GM23248 (cell line): ENCODE measurements at places on chromosomes 2 and 18.
A peak's percentile ranks its signal among the peaks of the same experiment; 100 is the strongest.

GRCh38 chr2:8121022-8121825, 560.6 kb upstream of the ID2 start:
- peak; percentile 36 for DNase-seq

DNA sequence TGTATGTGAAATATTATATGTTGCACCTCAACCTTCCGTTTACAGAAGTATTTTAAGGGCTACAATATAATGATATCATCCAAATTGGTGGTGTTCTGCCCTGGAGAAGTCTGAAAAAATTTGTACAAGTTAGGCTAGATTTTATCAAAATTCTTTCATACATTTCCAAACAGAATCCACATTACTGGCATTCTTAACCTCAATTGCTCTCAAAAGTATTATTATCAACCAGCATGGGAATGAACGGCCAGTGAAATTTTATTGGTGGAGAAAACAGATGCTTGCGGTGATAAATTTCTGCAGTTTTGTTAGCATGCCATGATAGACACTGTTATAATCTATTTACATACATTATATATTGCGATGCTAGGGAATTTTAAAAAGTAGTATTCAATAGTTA, 88.3 kb upstream of the TFPI start:
- no peak for DNase-seq

- DNase-seq = no peak
Measured at GRCh38 chr2:206512999-206513398, 69.7 kb downstream of the ADAM23 start.

GRCh38 chr18:23229472-23229871, 94.2 kb downstream of the CABLES1 start:
- DNase-seq = peak; percentile 62

GRCh38 chr2:183292028-183292427, 167.8 kb downstream of the NUP35 start:
- no peak for DNase-seq

GRCh38 chr2:177127821-177128220, 84.8 kb upstream of the HNRNPA3 start:
- DNase-seq = no peak

- DNase-seq = peak; percentile 56
Measured at GRCh38 chr18:12315911-12316310, 7.9 kb downstream of the TUBB6 start.

DNA sequence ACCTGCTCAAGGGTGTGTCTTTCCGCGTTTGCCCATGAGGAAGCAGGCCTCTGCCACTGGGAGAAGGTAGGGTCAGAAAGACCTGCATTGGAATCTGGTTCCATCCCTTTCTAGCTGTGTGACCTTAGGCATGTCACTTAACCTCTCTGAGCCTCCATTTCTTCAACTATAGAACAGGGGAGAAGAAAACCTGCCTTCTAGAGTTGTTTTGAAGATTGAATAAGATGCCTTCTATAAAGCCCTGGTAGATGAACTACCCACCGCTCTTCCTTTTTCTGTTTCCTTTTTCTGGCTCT, 507 bp downstream of the NAT8 start:
- DNase-seq = no peak

GRCh38 chr2:8015848-8016600, 665.8 kb upstream of the ID2 start:
- no peak for DNase-seq

GRCh38 chr2:122180972-122181371, 425.5 kb downstream of the TSN start:
- DNase-seq = peak; percentile 14

- DNase-seq = no peak
Measured at GRCh38 chr2:126482582-126483464, 173.1 kb upstream of the GYPC start.

DNA sequence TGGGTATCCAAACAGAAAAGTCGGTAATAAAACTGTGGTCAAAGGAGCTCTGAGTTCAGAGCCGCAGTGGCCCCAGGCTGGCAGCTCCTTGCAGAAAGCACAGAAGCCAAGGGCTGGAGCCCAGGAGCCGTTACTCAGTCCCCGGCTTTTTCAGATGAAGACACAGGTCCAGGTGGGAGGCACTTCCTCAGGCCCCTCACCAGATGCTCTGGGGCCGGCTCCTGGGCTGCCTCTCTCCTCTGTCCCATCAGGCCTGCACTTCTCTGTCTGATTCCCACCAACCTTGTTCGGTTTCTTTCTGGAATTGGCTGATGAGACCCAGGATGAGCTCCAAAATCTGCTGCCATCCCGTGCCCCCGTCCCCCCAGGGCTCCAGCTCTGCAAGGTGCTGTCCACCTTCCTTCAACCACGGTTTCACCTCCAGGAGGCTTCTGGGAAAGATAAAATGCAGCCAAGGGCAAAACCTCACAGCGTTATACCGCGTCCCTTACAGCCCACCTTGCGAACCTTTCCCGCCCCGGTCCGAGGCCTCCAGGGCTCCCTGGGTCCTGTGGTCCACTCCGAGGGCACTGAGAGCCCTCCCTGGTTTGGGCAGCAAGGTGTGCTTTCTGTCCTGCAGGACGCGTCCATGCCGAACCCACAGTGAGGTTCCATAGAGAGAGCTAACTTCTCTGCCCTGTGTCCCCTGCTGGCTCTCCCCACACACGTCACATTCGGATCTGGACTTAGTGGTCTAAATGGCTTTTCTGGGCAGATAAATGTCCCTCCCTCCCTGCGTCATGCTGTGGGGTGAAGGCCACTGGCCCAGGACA, 102.9 kb downstream of the TPO start:
- no peak for DNase-seq

DNA sequence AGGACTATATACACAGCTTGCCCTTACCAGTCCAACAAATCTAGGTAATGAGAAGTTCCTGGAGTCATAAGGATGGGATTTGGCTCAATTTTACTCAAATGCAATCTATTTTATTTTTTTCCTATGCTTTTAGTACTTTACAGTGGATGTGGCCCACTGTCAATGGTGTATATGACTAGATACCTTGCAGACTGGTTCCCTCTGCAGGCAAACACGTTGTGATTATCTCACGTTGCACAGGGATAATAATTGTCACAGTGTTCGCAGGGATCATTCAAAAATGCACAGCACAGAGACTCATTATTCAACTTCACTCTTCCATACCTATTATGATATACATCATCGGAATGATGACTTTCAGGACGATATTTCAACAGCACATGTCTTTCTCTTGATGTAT, 359.7 kb downstream of the MBD2 start:
- DNase-seq = peak; percentile 28

DNA sequence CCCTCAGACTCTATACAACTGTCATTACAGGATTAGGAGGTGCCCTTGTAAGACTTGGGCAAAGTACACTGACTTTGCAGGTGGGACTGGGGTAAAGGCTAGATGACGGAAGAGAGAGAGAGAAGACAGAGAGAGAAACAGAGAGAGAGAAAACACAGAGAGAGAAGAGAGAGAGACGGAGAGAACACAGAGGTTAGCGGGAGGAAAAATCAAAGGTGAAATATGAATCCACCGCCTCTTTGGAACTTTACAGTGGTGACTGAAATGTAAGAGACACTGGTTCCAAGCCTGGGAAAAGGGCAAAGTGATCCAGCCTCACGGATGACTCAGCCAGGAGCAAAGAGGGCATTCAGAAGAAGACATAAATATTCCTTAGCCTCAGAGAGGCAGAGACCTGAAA, 25.1 kb upstream of the CAB39 start:
- DNase-seq = peak; percentile 75

DNA sequence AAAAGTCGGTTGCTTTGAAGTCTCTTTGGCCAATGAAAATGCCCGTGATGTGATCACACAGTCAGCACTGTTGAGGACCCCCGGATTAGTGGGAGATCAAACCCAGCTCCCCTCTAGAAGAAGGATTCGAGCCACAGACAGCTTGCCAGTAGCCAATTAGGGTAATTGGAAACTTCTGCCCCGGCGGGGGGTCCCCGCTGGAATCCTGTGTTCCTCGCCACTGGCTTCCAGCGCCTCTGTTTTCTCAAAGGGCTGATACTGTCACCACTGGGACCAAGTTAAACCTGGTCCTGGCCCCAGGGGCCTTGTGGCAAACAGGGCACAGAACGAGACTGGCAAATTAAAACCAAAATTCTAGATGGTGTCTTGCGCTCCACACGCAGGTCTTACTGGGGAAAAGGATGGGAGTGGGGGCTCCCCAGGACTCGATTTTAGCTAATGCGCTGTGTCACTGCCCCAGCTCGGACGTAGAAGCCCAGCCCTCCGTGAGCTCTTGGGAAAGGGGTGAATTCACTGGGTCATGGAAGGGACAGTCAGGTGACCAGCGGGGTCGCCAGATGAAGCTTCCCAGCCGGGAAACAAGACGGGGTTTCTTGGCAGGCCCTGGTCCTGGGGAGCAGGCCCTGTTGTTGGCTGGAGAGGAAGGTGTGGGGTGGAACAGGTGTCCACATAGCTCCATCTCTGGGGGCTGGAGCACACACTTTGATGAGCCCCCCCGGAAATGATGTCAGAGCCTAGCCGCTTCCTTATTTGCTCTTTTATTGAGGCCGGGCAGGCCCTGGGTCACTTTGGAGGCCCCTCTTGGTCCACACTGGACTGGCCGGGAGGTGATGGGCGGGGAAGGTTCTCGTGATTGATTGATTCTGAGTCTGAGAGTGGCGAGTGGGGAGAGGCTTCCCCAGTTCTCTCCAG, 90.2 kb downstream of the SMAD7 start:
- no peak for DNase-seq

GRCh38 chr2:58571181-58571852, 330.2 kb upstream of the FANCL start:
- DNase-seq = peak; percentile 85

GRCh38 chr2:70948337-70949003, 12.8 kb downstream of the ATP6V1B1 start:
- DNase-seq = peak; percentile 86

- no peak for DNase-seq
Measured at GRCh38 chr2:37350034-37350433, 5.6 kb downstream of the QPCT start.

- DNase-seq = peak; percentile 79
Measured at GRCh38 chr2:127145280-127145895, 38.4 kb upstream of the BIN1 start.

DNA sequence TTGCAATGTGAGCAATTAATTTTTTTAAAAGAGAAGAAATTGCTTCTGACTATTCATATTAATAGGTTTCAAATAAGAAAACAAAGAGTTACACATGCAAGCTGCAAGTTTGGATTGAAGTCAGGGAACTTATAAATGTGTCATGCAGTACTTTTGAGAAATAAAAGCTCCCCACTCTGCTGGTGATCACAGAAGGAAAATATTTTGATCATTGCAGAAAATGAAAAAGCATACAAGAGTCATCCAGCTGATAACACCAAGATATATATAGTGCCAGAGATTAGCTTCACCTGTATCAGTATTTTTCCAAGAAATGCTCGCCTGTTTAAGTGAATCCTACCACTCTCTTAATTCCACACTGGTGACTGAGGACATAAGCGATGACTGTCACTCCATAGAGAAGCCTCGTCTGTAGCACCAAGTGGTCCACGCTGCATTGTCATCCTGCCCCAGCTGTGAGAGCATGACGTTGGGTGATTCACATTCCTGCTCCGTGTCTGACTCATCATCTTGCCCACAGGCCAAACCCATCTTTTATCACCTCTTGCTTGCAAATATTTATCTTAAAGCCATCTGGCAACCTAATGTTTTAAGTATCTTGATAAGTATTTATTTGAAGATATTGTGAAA, 178.0 kb downstream of the ASXL3 start:
- peak; percentile 95 for DNase-seq

- peak; percentile 92 for DNase-seq
Measured at GRCh38 chr2:102355526-102356380, at the start of gene IL18R1. Gene IL18R1, plus strand, starts transcription at chr2:102355796. Its CDS starts 6,865 bp downstream, at chr2:102362661.

GRCh38 chr18:25278394-25278793, 73.6 kb downstream of the ZNF521 start:
- DNase-seq = no peak

DNA sequence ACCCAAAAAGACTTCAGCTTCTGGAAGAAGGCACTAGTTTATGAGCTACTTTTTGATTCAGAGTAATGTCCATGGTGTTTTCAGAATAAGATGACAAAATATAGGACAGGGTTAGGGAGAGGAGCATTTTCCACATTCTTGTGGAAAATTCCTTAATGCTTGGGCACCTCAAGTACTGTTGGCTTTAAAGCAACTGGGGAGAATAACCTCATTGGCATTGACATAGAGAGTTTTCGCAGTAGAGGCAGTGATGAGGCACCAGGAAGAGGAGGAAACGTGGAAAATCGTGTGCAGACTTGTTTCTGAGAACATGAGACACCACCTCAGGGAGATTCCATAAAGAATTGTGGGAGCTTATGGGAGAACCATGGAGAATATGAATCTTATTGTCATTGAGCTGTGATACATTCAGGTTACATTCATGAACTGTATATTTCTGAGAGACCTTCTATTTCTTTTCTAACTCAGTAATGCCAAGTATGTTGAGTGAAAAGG, 929.0 kb upstream of the NRXN1 start:
- peak; percentile 8 for DNase-seq

DNA sequence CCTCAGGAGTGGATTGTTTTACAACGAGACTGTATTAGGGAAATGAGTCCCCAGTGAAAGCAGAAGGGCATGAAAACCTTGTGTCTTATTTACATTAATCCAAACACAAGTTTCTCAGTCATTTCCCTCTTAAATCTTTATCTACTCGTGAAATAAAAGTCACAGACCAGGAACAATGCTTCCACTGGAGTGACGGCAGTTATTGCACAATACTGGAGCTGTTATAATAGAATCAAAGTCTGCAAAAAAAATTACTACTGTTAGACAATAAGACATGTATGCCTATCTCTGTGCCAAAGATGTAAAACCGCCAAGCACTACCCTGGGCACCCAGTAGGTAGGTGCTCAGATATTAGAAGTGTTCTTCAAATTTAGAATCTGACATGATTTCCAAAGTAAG, 375.5 kb downstream of the ZNF521 start:
- no peak for DNase-seq

GRCh38 chr18:21452796-21453510, 147.6 kb downstream of the ESCO1 start:
- no peak for DNase-seq

DNA sequence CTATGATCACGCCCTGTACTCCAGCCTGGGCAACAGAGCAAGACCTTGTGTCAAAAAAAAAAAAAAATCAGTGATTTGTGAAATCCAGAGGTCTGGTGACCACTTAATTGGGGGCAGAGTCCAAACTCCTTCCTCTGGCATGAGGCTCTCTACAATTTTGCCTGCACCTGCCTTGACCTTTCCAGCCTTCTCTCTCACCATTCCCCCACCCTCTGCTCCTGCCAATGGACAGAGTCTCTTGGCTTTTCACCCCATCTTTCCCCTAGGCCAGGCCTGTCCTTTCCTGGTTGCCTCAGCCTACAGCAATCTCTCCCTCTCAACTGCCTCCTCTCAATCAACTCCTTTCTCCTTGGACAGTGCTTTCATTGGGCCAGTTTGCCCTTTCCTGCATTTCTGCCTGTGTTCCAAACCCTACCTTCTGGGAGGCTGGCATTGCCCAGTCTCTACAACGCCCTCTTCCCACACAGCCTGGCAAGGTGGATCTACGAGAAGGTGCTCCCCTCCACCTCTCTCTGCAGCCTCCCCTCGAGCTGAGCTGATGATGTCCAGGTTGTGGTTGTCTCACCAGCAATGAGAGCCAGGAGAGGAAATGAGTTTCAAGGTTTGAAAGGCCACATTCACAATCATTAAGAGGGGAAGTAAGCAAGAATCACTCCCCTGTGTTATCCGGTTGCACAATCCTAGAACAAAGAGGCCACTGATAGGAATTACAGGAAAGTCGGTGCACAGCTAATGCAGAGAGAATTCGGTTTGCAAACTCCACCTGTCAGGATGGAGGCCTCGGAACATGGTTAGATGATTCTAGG, 39.5 kb upstream of the NPAS2 start:
- peak; percentile 11 for DNase-seq
